Activated naive CD8-positive, alpha-beta T cell treated with anti-CD3 and anti-CD28 coated beads for 36 hours (primary cell): ENCODE measurements at places on chromosomes 3 and 15. TPM values are rescaled to one million over a fixed set of nuclear protein-coding genes. Genes with fewer than 3 reads are reported as not detected.

Gene RBPMS2
- not detected for total RNA-seq

Gene CX3CR1
- 0.25 TPM for total RNA-seq

Gene HACD2
- 30.7 TPM for total RNA-seq

Gene PCYT1A
- total RNA-seq = 42.1 TPM

Gene LMCD1
- total RNA-seq = 2.7 TPM

Gene SLC9C1
- total RNA-seq = not detected

GRCh38 chr15:90412356-90413194 lies 24.5 kb downstream of the IQGAP1 start:
- DNase-seq = no peak

DNA sequence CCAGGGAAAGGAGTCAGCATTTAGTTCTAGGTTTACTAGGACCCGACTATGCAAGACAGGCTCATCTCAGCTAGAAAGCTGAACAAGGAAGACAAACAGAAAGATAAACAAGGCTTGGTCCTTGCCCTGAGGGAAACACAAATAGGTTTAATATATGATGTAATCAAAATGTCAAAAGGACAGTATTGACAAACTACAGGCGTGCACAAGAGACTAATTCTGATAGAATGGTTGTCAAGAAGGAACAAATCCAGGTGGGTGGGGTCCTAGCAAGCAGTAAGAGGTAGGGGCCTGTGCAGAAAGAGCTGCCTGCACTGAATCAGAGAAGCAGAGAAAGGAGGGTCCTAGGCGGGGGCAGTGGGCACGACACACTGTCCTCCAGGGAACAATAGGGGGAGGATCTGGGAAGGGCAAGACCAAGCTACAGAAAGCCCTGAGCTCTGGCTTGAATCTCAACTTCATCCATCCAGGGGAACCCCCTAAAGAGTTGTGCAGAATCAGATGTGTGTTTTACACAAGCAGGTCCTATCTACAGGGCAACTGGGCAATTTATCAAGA lies 23.4 kb downstream of the RFTN1 start:
- DNase-seq = no peak

GRCh38 chr15:54803987-54804386 lies 392.8 kb downstream of the RSL24D1 start:
- no peak for DNase-seq

- no peak for DNase-seq
These were observed 523.1 kb upstream of the FRG2C start for GRCh38 chr3:75140904-75141615.

DNA sequence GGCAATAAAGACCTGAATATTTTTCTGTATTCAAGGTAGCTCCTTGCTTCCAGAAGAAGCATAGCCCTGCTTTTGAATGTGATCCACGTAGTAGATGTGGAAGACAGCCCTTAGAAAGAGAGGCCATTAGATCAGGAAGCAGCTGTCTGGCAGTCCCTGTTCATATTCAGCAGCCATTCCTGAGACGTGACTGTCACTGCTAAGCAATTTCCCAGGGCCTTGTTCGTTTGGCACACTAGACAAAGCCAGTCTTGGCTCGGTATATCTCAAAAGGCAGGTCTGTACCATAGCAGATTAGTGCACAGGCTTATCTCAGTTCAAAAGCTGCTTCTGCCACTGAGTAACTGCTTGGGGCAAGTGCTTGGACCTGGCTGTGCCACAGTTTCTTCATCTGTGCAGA lies 287.8 kb upstream of the MCTP2 start:
- no peak for DNase-seq

- DNase-seq = no peak
These were observed 114.7 kb upstream of the FRMD4B start for GRCh38 chr3:69500604-69501003.
